ENCODE measurements at places on chromosomes 7 and 10. TPM values are rescaled to one million over a fixed set of nuclear protein-coding genes. Genes with fewer than 3 reads are reported as not detected.

- DNase-seq, result no peak
These were observed 98.1 kb upstream of the AGBL3 start for GRCh38 chr7:134888141-134888740.

DNA sequence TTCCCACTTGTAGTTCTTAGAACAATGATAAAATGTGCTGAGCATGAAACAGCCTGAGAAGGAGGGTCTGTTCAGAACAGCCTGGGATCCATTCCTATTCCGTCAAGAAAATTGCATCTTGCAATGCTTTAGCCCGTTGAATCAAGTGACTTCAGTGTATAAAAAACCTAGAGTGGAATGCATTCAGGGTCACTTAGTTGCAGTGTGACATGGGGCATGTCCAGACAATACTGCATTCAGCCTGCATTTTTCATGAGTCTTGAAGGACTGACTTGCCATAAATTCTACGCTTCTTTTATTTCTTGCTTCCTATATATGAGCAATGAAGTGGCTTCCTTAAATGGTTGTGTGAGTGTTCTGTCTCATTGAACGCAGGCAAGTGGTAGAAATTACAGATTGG, 758.3 kb upstream of the COBL start:
- DNase-seq, result no peak

BTBD16 gene
- total RNA-seq, result not detected

GRCh38 chr7:155198901-155199845, 98.5 kb upstream of the INSIG1 start:
- DNase-seq, result peak; percentile 42

UCMA gene
- total RNA-seq, result not detected

DNA sequence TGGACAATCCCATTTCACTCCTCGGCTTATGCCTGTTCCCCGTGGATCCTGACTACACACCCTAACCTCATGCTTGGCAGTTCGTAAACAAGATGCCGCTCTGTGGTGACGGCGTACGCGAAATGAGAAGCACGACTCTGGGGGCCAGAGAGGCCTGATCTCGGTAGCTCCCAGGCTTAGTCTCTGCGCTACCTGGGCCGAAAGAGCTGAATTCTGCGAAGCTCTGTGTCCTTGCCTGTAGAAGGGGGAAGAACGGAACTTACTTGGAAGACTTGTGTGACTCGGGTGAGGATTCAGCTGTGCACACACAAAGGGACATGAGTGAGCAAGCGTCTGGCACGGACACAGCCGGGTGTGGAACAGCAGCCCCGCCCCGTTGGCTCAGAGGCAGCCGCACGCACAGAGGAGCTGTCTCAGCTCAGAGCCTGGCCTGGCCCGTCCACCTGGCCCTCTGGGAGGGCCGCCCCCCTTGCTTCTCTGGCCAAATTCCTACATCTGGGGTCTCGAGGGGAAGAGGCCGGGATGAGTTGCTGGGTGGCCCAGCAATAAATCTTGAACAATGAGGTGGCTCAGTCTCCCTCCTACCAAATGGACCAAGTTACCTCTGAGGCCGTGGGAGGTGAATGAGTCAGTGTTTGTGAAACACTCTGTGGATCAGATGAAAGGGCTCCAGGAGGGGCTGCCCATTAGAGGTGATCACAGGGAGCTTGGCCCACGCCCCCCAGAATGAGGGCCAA, 83.8 kb downstream of the PDGFA start:
- peak; percentile 89 for DNase-seq

- no peak for DNase-seq
These were observed 9.6 kb downstream of the UNCX start for GRCh38 chr7:1242256-1242605.

COL1A2 gene
- 4,473 TPM for total RNA-seq

DNA sequence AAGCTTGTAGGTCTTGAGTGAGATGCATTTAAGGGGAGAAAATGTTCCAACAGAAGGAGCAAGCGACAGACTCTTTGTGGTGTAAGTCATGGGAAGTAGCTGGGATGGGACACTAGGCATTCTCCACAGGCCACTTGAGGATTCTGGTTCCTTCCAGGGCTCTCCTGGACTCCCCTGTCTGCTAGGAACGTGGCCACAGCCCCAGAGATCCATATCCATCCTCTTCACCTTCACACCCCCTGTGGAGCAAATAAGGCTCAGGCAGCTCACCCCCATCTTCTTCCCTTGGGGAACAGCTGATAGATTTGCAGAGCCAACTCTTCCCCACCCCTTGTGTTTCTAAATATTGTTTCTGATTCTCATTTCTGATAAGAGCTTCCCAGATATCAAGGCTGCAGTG, 482.6 kb upstream of the MKI67 start:
- DNase-seq, result no peak

AKR1D1 gene
- total RNA-seq, result not detected
